ENCODE measurements at places on chromosomes 3 and 15.

DNA sequence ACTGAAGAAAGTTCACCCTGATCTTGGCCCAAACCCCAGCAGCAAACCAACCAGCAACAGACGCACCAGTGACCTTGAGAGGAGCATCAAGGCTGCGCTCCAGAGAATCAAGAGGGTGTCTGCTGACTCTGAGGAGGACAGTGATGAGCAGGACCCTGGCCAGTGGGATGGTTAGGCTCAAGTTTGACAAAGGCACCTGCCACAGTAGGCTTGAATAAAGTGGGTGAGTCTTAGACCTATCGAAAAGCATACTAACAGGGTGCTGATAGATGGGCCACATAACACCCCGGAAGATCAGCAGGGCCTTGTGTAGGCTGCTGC lies 23.9 kb downstream of the WHAMM start:
- DNase-seq: no peak

DNA sequence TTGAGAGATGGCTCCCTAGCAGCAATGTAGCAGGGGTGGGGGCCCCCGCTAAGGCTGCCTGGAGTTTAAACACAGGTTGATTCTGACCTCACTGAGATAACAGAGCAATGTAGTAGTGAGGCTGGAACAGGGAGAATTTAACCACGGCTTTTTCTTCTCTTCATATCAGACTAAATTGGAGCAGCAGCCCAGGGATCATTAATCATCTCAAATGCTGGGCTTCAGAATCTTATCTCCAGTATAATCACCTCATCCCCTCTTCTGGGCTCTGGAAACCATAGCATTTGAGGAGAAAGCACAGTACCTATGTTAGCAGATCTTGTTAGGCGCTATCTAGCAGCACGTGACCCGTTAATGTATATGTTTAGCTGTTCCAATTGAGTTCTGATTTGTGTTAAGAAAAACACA lies 25.4 kb upstream of the DET1 start:
- no peak for DNase-seq

DNA sequence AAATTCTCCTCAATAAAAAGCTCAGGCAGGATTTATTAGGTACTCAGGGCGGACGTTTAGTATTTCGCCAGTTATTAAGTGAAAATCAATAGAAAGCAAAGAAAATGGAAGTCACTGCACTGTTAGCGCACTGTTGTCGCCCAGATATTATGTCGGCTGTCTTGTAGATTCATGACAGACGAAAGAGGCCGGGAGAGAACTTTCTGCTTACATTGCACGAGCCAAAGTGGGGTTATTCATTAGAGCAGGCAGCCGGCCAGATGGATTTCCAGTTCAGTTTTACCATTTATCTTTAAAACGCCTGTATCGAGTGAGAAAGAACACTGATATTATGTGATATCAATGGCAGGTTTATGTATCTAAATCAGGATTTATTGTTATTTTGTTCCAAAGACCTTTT lies 866.0 kb upstream of the NR2F2 start:
- DNase-seq: peak; percentile 46

DNA sequence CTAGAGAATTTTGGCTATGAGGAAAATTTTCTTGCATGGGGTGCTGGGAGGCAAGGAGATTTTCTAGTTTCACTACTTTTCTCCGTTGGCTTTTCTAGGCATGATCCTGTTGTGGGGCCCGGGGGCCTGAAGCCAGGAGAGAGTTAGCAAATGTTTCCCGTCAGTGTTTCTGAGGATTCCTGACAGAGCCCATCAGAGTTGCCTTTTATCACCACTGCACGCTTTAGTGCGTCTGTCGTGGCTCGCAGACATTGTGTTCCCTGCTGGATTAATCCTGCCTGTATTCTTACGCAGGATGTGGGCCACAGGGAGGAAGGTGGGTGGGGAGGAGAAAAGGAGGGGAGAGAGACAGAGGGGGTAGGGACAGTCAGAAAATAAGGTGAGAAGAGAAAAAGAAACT lies 18.1 kb upstream of the BOC start:
- DNase-seq: no peak

DNA sequence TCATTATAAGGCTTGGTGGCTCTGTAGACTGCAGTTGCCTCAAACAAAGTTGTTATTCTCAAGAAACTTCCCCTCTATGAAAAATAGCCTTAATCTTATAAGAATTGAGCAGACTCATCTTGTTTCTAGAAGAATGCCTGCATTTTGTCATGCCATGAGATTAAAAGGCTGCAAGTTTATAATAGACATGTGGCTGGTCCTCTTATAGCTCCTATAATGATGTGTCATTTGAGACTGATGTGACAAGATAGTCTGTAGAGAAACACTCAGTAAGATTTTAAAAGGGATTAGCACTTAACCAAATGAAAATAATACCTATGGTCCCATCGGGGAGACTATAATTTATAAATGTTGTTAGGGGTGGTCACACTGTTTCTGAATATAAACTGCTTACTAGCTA lies 312.5 kb downstream of the OXSM start:
- no peak for DNase-seq

DNA sequence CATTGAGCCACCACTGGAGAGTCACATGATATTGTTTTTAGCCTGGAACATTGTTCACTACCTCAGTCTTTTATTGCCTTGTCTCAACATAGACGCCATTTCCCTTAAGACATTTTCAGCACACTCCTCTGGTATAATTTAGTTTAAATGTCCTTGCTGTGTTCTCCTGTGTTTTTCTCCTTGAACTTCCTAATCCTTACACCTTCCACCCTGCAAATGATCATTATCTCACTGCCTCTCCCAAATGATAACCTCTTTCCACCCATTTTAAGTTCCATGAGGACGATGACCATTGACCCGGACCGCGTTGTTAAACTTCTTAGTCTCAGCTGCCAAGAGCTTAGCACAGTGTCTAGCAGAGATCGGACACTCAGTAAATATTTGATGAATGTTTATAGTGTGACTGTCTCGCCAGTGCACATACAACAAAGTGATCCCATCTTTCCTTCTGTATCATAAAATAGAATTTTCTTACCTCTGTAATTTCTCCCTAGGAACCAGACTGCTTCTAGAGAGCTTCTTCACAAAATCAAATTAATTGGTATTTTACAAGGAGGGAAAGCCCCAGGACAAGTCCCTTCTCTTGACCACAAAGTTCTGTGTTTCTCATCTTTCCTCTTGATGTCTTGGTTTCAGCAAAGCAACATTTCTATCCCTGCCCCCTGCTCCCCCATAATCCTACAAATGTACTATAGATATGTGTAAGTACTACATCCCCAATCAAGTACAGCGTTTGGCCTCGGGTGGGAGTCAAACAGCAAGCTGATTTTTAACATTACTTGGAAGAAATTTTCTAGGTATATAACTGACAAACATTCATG lies 429.6 kb downstream of the LPP start:
- DNase-seq: no peak

DNA sequence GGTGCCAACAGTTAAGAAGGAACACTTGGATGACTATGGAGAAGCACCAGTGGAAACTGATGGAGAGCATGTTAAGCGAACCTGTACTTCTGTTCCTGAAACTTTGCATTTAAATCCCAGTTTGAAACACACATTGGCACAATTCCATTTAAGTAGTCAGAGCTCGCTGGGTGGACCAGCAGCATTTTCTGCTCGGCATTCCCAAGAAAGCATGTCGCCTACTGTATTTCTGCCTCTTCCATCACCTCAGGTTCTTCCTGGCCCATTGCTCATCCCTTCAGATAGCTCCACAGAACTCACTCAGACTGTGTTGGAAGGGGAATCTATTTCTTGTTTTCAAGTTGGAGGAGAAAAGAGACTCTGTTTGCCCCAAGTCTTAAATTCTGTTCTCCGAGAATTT lies 3.0 kb downstream of the SKIL start:
- no peak for DNase-seq

DNA sequence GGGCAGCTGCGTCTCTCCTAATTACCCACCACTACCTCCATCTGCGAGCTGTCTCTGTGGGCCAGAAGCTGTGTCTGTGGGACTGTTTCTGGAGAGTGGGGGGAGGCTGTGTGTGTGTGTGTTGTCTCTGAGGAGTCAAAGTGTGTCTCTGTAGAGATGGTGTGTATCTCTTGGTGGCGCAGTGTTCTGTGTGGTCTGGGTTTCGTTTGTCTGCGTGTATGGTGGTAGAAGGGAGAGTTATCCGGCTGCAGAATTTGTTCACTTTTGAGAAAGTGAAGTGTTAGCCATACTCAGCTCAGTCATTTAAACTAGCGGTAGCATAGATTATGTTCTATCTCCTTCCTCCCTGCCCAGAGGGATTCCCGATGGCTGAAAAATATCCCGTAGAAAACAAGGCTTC lies 2.2 kb downstream of the MYRIP start:
- no peak for DNase-seq

DNA sequence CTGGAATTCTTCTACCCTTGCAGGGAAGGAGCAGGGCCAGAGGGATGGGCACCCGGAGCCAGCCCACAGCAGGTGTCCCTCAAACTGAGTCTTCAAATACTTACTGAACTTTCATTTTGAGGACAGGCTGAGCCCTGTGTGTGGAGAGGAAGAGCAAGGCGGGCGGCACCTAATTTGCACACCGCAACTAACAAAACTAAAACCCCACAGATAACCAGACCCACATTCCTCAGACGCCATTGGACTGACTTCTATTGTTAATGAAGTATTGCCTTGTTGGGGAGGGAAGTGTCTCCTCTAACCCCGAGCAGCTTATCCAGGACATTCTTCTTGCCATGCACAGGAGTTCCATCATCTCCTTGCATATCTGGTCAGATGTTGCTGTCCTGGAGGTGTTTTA lies 105.2 kb upstream of the NR2E3 start:
- DNase-seq: peak; percentile 24

- DNase-seq: peak; percentile 57
Observed at GRCh38 chr15:85854345-85855097, 59.8 kb upstream of the KLHL25 start.

DNA sequence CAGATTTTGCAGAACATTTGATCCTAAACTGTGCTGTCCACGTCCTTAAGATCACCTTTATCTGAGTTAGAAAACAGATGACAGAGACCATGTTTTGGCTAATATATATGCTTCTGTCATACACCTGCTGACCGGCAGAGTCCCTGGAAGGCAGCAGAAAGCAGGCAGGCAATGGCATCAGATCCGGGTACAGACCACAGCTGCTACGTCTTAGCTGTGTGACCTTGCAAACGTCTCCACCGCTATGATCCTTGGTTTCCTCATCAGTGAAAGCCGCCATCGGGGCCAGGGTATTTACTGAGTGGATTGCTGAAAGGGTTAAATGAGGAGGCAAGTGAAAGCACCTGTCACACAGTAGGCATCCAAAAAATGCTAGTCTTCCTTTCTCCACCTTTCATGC lies 72.1 kb downstream of the ABTB1 start:
- DNase-seq: no peak

- no peak for DNase-seq
Observed at GRCh38 chr15:48451736-48452135, 120.5 kb downstream of the DUT start.

- DNase-seq: peak; percentile 94
Observed at GRCh38 chr3:100210772-100211135, 50.0 kb upstream of the TBC1D23 start.

- peak; percentile 16 for DNase-seq
Observed at GRCh38 chr15:40878785-40879184, 4.8 kb upstream of the RHOV start.

- DNase-seq: no peak
Observed at GRCh38 chr3:112090887-112091586, 4.8 kb downstream of the C3orf52 start.

DNA sequence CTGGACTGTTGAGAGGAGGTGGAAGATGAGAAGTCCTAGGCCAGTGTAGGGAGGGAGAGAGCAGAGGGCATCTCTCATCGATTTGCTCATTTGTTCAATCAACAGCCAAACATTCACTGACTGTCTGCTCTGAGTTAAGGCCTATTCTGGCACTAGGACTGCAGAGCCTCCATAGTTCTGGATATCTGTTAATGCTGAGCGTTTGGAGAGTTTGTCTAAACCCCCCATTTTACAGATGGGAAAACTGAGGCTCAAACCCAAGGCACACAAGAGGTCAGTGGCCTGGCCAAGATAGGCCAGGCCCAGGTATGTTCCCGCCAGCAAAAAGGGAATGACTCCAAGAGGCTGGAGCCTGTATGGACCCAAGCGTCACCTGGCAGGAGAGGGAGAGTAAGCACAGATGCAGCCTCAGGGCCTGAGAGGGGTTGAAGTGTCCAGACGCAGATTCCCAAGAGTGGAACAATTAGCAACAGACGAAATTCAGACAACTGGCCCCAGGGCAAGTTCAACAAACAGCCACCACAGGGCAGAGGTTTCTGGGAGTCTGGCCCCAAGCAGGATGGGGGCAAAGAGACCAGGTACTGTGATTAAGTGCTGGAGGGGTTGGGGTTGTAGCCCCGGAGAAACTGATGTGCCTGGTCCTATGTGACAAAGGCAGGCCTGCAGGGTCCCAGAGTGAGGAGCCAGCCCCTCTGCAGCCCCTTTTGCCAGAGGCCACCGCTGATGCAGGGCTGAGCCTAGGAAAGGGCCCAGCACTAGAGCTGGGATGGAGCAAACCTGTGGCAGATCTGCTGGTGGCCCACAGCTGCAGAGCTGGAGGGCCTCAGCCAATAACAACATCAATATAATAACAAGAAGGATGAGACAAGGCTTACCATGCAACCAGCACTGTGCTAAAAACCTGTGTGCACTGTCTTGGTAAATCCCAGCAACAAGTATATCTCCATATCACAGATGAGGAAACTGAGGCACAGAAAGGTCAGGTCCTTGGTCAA lies 245.1 kb upstream of the TLE3 start:
- no peak for DNase-seq

DNA sequence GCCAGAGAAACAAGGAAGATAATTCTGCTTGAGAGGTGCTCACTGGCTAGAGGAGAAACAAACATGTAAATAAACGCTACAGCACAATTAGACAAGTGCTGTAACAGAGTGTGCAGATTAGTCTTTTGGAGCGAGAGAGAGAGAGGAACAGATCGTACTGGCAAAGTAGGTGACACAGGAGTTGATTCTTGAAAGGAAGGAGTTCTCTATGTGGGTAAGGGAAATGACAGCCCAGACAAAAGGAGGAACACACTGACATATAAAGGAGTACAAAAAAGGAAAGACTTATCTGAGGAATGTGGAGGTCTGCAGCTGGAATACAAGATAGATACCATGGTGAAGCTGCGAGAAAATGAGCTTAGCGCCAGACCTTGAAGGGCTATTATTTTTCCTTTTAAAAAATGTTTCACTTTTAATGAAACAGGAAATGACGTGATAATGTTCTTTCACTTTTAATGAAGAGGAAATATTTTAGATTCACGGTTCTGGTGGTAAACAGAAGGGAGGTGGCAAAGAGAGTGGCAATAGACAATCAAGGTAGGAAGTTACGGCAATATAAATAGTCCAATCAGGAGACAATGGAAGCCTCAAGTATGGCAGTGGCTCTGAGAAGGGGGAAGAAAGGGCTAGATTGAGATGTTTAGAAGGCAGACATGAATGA lies 202.9 kb downstream of the VPS13C start:
- DNase-seq: no peak

GRCh38 chr3:30539772-30540171 lies 66.6 kb upstream of the TGFBR2 start:
- DNase-seq: peak; percentile 54

GRCh38 chr15:61671736-61672135 lies 388.5 kb downstream of the VPS13C start:
- DNase-seq: no peak

GRCh38 chr15:49189631-49190030 lies 19.6 kb downstream of the GALK2 start:
- no peak for DNase-seq

GRCh38 chr15:80523746-80524145 lies 119.6 kb downstream of the ARNT2 start:
- no peak for DNase-seq

All from astrocyte of the spinal cord (primary cell).